NCI-H1417 treated with DMSO at 0.1 percent for 48 hours (cell line): ENCODE measurements at places on chromosomes 2 and 18.

DNA sequence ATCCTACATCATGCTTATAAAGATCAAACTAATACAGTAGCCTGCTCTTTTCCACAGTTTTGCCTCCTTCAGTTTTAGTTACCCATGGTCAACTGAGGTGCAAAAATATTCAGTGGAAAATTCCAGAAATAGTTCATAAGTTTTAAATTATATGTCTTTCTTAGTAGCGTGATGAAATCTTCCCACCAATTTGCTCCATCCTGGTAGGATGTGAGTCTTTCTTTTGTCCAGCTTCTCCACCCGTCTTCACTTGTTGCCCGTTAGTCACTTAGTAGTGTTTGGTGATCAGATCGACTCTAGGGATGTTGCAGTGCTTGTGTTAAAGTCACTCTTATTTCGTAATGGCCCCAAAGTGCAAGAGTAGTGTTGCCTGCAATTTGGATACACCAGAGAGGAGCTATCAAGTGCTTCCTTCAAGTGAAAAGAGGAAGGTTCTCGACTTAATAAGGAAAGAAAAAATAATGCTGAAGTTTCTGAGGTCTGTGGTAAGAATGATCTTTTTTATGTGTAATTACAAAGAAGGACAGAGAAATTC, 57.0 kb downstream of the CEP192 start:
- no peak for DNase-seq

DNA sequence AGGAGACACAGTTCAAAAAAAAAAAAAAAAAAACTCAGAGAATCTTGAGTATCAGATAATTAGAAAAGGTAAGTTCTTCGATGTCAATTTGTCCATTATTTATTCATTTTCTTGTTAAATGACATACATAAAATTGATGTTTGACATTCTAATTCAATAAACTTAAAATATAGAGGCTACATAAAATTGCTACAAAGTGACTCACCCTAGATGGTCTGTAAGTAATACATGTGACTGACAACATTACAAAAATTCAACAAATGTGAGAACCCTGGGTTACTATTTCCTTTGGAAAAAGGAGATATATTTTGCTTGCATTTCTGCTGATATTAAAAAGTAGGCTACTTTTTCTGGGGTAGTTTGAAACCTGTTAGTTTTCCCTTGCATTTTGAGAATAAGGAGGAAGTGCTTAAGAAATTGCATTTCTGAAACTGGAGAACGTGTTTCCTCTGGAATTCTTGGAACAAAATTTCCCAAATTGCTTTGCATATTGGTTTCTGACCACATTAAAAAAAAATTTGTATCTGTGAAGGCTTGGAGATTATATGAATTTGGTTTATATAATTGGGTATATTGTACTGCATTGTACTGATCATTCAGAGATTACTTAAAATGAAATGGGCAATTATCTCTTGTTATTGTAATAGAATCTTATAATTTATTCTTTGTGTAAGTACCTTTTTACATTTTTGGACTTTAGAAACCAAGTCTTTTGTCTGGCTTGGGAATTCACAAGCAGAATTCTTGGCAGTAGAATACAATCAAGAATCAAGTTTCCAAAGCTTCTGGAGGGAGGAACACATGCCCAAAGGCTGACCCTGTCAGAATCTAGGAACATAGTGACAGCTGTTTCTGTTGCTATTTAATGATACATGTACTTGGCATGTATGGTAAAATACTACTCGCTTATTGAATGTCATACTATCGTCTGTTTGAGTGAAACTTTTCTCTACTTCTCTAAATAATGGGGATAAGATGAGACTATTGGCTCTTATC, 106.1 kb downstream of the DSEL start:
- DNase-seq, result no peak

DNA sequence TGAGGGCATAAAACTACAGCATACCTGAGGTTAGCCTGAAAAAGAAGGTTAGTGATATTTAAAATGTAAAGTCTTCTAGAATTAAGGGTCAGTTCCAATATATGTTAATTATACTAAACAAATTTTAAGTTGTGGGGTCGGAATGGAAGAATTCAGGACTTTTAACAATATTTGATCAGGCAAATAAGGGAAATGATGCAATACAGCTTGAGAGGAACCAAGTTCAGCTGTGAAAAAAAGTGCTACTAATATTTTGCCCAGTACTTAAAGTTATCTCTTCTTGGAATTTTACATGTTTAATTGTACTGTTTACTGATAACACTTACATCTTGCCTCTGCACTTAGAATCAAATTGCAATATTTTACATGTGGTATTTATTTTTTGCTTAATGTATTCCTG, 345.5 kb upstream of the CWC22 start:
- no peak for DNase-seq

- no peak for DNase-seq
These were observed 342.8 kb downstream of the EIPR1 start for GRCh38 chr2:3034856-3035255.

DNA sequence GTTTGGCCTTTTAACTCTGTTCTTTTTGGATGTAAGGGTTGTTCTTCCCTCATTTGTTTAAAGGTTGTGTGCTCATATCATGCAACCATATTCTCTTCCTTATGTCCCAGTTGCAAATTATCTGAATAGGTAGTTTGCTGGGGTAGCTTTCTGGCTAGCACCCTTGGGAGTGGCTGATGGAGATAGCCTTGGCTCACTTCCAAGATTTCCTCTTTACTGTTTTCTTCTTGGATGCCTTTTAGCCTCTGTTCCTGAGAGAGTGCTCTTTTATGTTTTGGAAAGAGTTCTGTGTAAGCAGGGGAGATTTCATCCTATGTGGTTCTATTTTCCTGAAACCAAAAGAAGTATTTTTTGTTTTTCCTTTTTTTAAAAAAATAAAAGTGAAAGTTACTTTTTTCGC, 25.4 kb downstream of the USP14 start:
- DNase-seq, result no peak

DNA sequence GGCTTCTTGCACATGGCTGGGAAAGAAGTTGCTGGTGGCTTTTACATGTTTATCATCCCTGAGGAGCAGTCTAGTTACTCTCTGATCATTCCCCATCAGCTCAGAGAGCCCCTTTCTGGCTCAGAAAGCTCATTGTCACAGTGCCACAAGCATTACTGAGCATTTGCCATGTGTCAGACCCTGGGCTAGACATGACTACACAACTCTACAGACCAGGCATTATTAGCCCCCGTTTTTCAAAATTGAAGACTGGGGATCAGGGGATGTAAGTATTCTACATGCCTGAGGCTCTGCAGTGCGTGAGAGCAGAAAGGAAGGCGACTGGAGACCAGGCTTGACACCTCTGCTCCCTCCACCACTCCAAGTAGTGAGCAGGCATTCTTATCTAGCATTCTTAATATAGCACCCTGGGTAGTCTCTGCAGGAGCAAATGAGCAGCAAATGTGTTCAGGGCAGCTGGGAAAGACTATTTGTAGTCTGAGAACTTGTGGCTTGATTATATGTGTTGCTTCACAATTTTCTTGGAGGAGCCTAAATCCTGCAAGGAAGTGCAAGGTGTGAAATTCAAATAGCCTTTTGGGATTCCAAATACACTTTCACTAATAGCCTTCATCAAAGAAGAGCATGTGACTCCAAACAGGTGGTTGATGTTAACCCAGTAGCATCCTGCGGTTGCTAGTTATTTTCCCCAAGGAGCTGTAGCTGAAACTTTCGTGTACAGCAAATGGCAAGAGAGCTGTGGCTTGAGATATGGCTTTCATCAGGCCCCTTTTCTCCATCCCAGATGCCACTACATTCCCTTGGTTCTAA, 143.2 kb downstream of the DDX1 start:
- no peak for DNase-seq

DNA sequence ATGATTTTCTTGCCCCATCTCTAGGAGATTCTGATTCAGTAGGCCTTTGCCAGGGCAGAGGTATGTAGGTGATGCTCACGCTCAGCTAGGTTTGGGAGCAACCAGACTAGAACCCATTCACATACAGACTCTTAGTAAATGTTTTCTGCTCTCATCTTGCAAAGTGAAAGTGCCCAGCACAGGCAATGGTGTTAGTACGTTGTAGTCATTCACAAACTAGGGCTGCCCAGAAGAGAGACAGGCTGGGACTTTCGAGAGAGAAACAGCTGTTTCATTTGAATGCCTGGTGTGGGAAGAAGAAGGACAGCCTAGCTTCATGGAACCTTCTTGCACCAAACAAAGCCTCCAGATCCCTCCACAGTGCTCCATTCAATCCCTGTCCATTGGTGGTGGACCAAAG, 19.4 kb downstream of the DDX18 start:
- DNase-seq, result no peak

GRCh38 chr2:41863062-41863461, 184.8 kb upstream of the PKDCC start:
- no peak for DNase-seq

GRCh38 chr2:187819624-187820023, 265.4 kb upstream of the TFPI start:
- no peak for DNase-seq

- DNase-seq, result no peak
These were observed 125.5 kb downstream of the GLI2 start for GRCh38 chr2:120861191-120861575.

- DNase-seq, result no peak
These were observed 141.3 kb upstream of the AGAP1 start for GRCh38 chr2:235352541-235352940.

- no peak for DNase-seq
These were observed 62.3 kb upstream of the ZFP36L2 start for GRCh38 chr2:43288417-43289305.

GRCh38 chr2:151478011-151478410, 68.3 kb downstream of the RIF1 start:
- no peak for DNase-seq

DNA sequence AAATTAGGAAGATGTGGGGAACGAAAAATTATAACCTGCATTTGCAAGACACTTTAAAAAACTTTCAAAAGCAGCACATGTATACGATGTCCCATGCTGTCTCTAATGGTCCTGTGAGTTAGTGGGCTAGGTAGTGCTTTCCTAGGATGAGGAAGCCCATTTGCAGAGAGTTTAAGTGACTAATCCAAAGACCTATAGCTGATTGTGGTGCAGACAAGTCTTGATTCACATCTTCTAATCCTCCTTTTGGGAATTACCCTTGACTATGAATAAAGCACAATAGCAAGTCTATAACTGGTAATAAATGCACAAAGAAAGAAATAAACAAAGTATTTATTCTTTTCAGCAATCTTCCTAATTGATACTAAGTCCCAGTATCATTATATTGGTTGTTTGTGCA, 234.6 kb upstream of the FANCL start:
- no peak for DNase-seq

GRCh38 chr2:136019825-136020224, 34.4 kb upstream of the DARS1 start:
- DNase-seq, result no peak

DNA sequence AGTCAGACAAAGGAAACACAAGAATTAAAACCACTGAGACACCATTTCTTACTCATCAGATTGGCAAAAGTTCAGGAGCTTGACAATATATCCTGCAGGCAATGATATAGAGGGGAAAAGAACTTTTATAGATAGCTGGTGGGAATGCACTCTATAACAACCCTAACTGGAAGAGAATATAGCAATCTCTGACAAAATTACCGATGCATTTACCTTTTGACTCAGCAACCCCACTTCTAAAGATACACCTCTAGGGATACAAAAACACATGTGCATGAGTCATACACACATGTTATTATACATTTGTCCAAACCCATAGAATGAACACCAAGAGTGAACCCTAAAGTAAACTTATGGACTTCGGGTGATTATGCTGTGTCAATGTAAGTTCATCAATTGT, 79.4 kb upstream of the SRD5A2 start:
- DNase-seq, result no peak

DNA sequence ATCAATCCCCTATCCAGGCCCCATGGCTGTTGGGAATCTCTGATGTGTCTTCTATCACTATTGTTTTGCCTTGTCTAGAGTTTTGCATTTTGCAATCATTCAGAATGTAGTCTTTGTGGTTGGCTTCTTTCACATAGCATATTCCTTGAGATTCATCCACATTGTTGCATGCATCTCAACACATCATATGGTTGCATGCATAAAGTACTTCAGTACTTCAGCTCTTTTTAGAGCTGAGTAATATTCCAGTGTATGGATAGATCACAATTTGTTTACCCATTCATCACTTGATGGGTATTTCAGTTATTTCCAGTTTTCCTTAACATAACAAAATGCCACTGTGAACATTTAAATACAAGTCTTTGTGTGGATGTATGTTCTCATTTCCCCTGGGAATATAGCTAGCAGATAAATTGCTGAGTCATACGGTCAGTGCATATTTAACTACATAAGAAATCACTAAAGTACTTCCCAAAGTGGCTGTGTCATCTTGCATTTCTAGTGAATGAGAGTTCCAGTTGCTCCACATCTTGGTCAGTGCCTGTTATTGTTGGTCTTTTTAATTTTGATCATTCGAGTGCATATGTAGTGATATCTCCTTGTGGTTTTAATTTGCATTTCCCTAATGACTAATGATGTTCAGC, 138.8 kb downstream of the BCL11A start:
- no peak for DNase-seq

GRCh38 chr18:10971717-10972116, 177.7 kb downstream of the PIEZO2 start:
- no peak for DNase-seq

GRCh38 chr18:49335677-49336076, 124.8 kb downstream of the DYM start:
- DNase-seq, result no peak

DNA sequence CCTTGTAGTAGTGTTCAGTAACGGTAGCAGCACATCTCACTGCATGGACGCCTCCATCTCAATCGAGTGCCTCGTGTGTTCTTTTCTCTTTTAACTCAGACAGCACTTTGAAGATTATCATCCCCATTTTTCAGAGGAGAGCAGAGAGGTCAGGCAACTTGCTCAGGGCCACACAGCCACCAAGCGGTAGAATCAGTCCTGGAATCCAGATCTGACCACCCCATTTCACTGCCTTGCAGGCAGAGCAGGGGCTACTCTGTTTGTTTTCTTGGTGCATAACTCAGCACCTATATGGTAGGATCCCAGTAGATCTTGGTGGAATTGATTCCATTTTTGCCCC, 129.5 kb downstream of the SMAD7 start:
- no peak for DNase-seq

DNA sequence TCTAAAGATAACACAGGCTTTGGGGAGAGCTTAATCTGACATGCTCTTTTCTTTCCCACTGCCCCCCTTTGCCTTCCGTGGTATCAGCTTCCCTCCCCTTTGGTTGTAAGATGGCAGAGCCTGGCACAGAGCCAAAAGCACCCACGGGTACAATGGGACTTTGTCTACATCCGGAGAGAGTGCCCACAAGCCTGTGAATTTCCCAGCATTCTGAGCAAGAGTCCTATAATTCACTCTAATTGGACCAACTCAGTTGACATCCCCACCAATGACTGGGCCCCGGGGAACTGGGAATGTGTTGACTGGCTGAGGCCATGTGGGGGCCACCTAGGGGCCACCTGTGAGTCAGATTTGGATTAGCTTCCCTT, 20.1 kb upstream of the C2orf72 start:
- no peak for DNase-seq

- no peak for DNase-seq
These were observed 76.3 kb upstream of the GALNT5 start for GRCh38 chr2:157181234-157181633.

- no peak for DNase-seq
These were observed 50.3 kb downstream of the CCBE1 start for GRCh38 chr18:59646963-59647307.

- no peak for DNase-seq
These were observed 156.4 kb downstream of the PTPRM start for GRCh38 chr18:7723558-7723957.
